ENCODE measurements at places on chromosomes 11 and 22.

DNA sequence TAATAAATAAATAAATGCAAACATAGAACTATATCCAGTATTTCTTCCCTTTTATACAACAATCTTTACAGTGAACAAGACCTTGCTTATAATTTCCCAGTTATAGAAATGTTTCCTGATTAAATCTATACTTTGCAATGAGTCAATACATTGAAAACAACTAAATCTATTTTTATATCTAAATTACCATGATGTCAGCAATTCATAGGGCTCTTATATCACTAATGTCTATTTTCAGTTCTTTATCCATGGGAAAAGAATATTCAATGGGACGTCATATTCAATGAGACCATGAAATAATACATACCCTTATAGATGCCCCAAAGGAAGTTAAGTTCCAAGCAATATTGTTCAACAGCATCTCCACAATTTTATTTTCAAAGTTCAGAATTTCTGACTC lies 359.9 kb downstream of the CASP12 start:
- DNase-seq: no peak

GRCh38 chr11:17751558-17751957 lies 17.0 kb downstream of the KCNC1 start:
- no peak for DNase-seq

DNA sequence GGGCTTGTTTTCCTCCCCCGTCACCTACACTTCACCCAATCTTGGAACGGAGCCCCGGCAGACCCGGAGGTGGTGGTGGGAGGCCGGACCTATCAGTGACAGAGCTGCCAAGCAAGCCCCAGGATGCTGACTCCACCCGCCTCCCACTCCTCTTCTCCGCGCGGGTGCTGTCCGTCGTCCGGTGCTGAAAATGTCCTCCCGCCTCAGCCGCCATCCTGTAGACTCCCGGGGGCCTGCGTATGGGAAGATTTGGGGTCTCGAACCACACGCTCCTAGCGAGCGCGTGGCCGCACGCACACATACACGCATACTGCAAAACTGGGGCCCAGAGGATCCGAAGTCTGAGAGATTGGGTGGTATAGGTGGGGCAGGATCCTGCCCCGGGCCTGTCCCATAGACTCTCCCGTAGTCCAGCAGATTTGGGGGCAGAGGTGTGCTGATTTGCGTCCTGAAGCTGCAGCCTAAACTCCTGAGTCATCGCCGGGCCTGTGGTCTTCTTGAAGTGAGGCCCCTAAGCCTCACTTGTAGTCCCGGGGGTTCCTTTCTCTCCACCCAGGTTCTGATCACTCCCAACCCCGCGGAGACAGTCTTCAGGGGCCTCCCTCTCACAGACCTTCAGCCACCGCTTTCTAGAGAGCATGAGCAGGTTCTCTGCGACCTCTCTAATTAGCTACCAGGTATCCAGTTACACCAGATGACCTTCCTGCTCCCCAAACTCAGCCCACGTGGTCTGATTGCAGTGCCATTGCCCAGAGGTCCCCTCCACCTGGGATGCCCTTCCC lies 796 bp upstream of the YIF1A start:
- peak; percentile 64 for DNase-seq

DNA sequence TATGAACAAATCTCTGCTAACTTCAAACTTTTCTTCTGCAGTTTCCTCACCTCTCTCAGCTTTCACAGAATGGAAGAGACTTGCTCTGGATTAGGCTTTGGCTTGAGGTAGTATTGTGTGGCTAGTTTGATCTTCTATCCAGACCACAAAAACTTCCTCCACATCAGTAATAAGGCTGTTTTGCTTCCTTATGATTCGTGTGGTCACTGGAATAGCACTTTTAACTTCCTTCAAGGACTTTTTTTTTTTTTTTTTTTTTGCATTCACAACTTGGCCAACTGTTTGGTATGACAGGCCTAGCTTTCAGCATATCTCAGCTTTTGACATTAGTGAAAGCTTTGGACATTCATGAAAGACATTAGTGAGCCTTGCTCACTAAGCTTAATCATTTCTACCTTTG lies 47.5 kb upstream of the LRRC55 start:
- no peak for DNase-seq

DNA sequence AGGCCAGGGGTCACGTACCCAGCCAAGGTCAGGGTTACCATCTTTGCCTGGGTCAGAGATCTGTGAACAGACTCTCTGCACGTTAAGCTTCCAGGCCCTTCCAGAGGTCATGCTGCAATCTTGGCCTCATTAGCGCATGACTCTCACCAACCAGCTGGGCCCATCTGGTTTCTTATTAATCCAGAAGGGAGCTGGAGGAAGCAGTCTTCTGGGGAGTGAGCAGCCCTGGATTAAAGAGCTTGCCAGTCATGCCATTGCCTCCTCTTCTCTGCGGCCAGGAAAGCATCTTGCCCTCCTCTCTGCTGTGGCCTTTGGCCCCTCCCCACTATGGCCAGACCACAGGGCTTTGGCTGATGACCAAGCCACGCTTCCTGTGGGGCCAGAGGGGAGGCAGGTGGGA lies 57.4 kb downstream of the CHST1 start:
- DNase-seq: no peak

DNA sequence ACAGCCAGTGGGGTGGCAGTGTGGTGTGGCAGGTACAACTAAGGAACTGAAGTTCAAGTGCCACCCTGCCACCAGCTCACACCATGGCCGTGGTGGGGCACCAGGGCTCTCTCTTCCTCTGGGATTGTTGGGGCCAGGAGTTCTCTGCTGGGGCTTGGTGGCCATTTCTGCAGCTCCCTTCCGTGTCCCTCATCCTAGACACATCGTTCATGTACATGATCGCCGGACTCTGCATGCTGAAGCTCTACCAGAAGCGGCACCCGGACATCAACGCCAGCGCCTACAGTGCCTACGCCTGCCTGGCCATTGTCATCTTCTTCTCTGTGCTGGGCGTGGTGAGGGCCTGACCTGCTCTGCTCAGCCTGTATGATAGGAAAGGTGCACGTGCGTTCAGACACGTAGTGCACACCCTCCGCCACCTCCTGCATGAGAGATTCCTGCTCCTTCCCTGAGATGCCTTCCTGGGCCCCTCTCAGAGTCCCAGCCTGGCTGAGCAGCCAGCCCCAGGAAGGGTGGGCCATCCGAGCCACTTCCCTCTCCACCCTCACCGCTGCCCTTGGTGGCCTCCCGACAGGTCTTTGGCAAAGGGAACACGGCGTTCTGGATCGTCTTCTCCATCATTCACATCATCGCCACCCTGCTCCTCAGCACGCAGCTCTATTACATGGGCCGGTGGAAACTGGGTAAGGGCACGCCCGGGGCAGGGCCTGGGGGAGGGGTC lies 7.3 kb upstream of the TAGLN start:
- no peak for DNase-seq

GRCh38 chr11:74390697-74391096 lies 7.5 kb downstream of the PGM2L1 start:
- no peak for DNase-seq

DNA sequence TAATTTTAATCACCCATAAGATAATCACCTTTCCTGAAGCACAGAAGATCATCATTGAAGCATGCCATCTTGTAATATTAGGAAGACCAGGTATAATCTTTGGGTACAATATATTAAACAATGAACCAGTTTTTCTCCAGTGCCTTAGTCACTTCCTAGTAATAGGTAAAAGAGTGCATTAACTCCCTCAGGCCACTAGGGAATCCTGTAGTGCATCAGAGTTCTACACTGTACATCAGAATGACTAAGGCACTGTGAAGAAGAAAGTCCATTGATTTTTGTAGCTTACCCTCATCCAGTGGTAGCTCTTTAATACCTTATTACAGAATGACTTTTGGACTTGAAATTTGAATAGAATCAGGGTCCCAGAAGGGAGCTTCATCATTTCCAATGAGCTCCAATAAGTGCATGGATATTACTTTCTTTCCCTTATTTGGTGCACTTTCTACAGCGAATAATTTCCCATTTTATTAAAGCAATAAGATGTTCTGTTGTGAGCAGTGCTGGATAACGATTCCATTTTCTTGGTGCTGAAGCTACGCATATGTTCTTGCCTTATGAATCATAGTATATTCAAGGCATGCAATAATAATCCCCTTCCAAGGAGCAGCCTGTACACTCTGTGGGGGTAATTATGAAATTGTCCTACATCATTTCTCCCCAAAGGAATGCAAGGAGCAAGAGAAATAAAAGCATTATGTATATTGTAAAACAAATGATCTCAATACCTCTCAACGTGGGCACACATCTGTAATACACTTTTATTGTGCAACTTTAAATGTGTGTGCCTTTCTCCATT lies 4.7 kb downstream of the C11orf87 start:
- no peak for DNase-seq

DNA sequence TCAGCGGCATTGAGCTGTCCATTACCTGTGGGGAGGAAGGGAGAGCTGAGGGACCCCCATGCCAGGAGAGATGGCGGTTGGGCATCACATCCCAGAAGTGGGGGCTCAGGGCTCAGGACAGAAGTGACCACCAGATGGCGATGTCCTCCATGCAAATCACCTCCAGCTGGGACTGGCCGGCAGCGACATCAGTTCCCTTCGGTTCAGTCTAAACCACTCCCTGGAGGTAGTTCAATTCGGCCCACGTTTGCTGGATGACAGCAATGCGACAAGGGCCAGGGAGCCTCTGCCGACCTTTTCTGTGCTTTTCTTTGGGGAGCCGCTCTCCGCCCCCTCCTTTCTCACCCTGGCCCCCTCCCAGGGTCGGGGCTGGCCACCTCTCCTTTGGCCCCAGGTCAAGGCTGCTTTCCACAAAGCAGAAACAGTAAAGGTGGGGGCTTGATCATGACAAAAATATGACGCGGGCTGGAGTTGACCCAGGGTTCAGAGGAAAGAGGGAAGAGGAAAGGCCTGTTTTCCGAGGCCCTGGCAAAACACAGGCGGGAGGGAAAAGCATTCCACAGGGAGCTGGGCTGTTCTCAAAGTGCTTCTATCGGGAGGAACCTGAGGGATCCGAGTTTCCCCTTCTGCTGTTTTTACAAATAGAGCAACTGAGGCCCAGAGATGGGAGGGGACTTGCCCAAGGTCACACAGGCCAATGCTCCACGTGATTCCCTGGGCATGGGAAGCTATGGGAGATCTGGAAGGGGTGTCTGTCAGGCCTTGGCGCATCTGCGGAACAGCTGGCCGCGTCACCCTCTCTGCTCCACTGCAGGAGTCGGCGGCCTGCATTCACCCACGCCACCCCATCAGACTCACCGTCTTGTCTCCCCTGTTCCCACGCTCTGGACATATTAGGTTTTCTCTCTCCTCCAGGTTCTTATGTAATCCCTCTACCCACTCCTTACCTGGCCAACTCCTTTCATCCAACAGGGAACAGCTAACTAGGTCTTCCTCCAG lies 54.7 kb downstream of the FBXO7 start:
- DNase-seq: peak; percentile 39

GRCh38 chr11:134515081-134515960 lies 103.3 kb upstream of the B3GAT1 start:
- no peak for DNase-seq

DNA sequence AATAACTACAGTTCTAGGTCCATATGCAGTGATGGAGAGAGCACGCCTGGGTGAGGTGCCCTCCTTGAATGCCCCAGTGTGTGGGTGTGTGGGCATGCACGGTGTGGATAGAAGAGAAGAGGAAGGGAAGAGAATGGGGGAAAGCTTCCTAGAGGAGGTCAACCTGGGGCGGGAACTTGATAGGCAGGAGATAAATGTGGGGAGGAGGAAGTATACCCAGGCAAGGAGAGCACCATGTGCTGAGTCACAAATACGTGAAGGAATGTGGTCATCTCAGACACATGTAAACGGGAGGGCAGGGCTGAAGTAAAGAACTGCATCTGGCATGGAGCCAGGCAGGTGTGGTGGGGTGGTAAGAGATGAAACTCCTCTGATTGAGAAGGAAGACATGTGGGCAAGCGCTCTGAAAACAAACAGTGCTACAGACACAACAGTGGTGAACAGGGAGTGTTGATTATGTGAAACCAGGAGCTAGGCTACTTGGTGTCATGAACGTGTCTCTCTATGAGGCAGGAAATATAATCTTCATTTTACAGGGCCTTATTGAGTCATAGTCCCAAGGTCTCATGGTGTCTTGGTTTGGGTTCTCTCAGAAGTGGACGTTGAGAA lies 61.5 kb upstream of the EED start:
- DNase-seq: peak; percentile 32

GRCh38 chr11:116631201-116631600 lies 141.6 kb downstream of the BUD13 start:
- no peak for DNase-seq

All from stimulated activated CD4-positive, alpha-beta T cell treated with anti-CD3 and anti-CD28 coated beads, Interleukin-1b, Interleukin-23, amount 100 ng/mL, for 4 hours (primary cell).